ENCODE measurements at places on chromosomes 7 and 10.

GRCh38 chr7:43076606-43077005 is 35.8 kb upstream of the HECW1 start:
- no peak for DNase-seq

GRCh38 chr10:83166344-83166743 is 973.0 kb upstream of the GHITM start:
- DNase-seq: no peak

DNA sequence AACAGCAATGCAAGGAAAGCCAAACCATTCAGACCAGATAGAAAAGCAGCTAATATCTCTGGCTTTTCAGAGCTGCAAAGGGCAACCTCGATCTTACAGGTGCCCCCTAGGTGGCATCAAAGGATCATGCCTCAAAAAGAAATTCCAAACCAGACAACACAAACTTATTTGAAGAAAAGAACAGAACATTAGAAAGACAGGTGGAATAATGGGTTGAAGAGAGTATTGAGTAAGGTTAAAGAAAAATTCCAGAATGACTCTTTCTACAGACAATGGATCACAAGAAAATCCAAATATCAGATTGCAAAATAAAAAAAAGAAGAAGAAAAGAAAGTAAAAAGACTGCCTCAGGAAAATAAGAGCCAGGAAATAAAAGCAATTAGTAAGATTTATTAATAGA is 213.7 kb downstream of the ELMO1 start:
- no peak for DNase-seq

- no peak for DNase-seq
Observed at GRCh38 chr7:26060733-26061677, 91.0 kb upstream of the NFE2L3 start.

DNA sequence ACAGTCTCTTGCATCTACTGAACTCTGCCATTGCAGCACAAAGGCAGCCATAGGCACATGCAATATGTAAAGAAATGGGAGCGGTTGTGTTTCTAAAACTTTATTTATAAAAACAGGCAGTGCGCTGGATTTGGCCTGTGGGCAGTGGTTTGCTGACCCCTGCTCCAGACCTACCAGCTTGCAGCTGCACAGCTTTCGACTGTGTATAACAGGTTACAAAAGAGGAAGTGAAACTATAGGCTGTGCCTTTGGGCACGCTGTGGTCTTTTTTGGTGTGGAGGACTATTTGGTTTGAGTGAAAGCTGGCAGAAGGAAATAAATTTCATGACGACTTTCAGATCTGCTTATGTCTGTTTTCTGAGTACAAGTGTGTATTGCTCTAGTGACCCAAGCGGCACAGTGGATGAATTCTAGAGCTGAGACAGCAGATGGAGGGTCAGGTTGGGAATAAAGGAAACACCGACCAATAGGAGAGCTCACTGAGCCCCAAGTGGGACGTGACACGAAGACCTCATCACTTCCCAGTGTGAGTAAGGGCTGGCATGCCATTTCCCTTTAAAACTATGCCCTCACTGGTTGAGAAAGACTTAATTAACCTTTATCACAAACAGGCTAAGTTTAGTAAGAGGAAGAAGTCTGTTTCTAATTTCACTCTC is 152.7 kb downstream of the ANK3 start:
- DNase-seq: no peak

- DNase-seq: no peak
Observed at GRCh38 chr7:26663874-26664273, 200.5 kb downstream of the SKAP2 start.

- no peak for DNase-seq
Observed at GRCh38 chr10:19144206-19144605, 95.6 kb downstream of the MALRD1 start.

GRCh38 chr10:78852466-78853240 is 216.1 kb upstream of the ZMIZ1 start:
- no peak for DNase-seq

DNA sequence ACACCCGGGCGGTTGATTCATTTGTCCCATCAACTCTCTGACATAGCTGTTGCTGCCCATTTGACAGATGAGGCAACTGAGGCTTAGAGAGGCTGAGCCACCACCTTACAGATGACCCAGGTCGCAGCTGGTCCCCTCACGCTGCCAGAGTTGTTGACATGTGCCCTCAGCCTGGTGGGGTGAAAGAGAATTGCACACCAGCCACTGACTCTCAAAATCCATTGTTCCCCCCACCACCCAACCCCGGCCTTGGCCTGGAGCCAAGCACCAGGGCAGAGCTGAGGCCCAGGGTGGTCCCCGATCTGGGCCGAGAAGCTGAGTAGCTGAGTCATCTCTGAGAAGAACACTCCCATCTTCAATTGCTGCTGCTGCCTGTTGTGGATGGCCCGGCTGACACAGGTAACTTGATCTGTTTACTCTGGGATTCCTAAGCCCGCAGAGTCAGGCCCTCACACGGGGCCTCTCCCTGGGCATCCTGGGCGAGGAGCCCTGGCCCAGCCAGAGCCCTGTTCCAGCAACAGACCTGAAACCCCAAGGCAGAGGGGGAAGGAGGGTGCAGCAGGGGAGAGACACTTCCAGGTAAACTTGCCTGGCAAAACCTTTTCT is 27.5 kb downstream of the PVRIG start:
- no peak for DNase-seq

DNA sequence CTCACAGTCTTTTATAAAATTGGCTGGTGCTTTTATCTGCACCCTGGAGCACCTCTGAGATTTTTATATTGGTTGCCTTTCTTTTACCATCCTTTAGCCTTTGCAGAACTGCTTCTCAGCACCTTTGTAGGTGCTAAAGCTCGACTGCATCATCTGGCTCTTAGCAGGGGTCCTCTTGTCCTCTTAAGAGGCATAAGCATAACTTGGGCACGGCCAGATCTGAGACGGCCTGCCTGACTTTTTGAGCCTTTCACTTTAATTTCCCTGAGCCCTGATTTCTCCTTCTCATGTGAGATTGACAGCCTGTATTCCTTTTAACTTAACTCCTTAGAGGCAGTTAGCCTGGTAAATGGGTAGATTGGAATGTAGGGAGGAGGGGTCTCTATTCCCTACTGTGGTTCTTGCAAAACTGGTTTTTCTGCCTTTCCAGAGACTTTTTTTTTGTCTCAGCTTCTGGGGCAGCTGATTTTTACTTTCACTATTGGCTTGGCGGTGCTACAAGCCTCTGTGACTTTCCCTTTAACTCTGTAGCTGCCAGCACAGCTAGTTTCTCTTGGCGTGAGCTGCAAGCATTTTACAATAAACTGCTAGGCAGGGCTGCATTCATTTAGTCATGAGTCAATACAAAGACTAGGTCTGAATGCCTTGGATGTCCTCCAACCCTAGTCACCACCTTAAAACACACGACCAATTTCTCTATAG is 24.0 kb downstream of the ZPBP start:
- no peak for DNase-seq

DNA sequence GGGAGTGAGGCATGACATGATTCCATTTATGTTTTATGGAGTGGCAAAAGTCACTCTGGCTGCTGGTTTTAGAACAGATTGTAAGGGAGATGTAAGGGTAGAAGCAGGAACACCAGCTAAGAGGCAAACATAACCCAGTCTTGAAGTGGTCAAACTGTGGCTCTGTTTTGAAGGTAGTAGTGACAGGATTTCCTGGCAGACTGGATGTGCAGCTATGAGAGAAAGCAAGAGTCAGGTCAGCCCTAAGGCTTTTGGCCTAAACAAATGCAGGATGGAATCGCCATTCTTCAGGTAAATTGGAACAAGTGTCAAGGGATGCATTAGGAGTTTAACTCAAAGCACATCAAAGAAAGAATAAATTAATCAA is 175.3 kb upstream of the AGR3 start:
- no peak for DNase-seq

- no peak for DNase-seq
Observed at GRCh38 chr10:75347186-75347585, 54.4 kb downstream of the ZNF503 start.

GRCh38 chr7:94311515-94311914 is 83.2 kb upstream of the COL1A2 start:
- no peak for DNase-seq

- DNase-seq: no peak
Observed at GRCh38 chr7:22718200-22718711, 8.7 kb upstream of the IL6 start.

GRCh38 chr7:35735396-35735795 is 40.5 kb upstream of the HERPUD2 start:
- no peak for DNase-seq

DNA sequence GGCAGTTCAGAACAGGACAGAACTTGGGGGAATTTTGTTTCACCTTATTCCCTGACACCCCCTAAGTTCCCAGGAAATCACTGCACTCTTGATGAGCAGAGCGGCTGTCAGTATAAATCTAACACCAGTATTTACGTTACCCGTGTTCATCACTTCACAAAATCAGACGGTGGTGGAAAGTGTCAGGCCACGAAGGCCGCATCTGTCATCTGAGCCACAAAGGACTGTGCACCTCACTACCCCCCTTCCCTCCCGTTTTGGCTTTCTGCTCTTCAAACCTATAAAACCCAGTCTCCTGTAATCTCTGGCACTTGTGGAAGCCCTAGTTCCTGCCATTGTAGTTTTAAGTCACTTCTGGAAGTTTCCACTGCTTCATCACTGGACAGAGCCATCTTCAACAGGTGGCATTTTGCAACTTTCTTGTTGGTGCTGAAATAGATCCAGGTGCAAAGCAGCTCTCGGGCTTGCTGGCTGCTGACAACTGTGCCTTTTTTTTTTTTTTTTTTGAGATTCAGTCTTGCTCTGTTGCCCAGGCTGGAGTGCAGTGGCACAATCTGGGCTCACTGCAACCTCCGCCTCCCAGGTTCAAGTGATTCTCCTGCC is 9.5 kb downstream of the ZFAND2A start:
- DNase-seq: no peak

DNA sequence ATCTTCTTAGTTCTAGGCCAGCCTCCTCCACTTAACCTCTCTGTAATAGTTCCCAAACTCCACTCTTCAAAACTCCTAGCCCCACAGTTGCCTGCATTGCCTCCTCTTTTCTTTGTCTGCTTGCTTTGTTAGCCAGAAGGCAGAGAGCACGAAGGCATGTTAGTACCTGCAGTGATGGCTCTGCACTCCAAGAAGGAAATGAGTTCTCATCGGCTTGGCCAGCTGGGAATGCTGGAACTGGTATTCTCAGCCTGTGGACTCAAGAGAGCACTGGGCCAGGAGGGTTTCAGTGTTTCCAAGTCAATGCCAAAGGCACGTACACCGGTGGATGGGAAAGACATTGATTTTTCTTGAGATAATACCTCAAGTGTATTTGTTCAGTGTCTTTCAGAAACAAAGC is 66.3 kb upstream of the HABP2 start:
- no peak for DNase-seq

DNA sequence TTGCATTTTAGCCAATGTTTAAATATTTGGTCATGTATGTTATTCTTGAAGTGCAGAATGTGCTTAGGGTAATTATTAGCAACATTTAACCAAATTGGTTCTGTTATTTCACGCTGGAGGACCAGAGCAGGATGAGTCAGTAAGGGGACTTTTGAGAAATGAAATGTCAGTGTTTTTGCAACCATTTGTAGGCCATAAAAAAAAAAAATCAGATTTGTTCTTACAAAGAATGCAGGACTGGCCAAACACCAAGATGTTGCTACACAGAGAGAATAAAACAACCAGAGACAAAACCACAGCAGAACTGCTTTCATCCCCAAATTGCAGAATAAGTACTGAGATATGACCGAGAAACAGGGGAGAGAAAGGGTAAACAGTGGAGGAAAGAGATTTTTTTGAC is 62.1 kb downstream of the TPST1 start:
- DNase-seq: no peak

- no peak for DNase-seq
Observed at GRCh38 chr7:44325201-44325671, at the start of gene CAMK2B. Gene CAMK2B, minus strand, starts transcription at chr7:44325594. Its CDS starts 173 bp downstream, at chr7:44325421.

- DNase-seq: no peak
Observed at GRCh38 chr7:35576031-35576573, 118.8 kb downstream of the HERPUD2 start.

DNA sequence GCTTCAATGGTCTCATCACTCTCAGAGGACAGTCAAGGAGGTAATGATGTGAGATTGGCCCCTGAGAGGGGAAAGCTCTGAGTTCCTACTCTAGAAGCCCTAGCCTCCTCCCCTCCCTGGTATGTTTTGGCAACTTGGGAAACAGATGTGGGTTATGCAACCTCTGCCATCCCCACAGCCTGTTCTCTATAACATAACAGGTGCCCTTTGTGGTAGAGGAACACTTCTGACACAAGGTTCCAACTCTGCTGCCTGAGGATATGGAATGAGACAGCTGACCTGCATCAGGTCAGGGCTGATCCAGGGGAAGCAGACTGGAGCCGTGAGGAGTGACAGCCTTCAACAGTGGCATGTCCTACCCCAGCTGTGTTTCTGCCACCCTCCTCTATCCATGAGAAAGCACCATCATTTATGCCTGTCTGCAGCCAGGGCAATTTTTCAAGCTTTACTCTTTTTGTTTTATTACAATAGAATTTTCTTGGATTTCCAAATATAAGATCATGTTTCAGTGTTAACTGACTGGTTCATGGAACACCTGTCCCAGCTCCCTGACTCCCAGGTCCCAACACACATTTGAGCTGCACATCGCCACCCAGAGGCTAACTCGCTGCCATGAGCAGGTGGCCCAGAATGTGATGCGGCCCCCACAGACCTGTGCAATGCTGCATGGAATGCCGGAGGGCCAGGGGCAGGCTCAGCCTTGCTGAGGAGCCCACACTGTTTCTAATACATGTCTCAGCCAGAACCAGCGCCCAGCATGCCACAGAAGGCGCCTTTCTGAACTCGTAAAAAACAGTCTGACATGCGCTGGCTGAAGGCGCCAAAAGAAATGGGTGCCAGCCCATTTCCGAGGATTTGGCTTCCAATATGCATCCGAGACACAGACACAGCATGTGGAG is 124.8 kb upstream of the CHST15 start:
- DNase-seq: no peak

DNA sequence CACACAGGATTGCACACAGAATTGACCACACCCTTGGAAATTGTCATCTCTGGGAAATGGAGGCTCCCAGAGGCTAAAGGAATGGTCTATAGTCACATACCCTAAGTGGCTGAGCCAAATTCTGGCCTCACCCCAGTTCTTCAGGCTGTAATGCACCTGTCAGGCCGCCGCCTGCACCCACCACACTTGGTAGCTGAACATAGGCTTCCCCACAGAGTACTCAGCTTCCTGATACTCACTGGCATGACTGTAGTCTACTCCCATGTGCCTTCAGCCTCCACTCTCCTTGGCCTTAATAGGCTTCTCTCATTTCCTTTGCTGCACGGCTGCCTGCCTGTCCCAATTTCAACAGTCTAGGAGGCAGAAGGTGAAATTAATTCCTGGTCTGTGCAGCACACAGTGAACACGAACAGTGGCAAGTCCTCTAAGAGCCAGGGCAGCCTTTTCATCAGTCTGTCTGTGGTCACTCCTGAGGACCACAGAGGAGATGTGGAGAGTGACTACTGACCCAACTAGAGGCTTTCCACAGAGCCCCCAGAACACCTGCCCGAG is 42.5 kb downstream of the NUDCD3 start:
- no peak for DNase-seq

DNA sequence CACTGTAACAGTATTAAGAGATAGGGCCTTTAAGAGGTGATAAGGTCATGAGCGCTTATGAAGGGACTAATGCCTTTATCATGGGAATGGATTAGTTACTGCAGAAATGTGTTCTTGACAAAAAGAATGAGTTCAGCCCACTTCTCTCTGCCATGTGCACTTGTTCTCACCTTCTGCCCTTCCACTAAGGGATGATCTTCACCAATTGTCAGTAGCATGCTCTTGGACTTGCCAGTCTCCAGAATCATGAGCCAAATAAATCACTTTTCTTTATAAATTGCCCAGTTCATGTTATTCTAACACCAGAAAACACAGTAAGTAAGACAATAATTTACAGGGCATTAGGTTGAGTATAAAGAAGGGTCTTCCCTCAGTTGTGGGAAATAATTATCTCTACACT is 189.1 kb downstream of the CRPPA start:
- DNase-seq: no peak

Data from nucleus accumbens (tissue), 56 donors.